Posterior cingulate gyrus (tissue), 11 donors: ENCODE measurements at places on chromosomes 2 and 18.
A peak's percentile ranks its signal among the peaks of the same experiment; 100 is the strongest.

- DNase-seq, result no peak
These were observed 34.7 kb downstream of the INPP4A start for GRCh38 chr2:98479371-98479770.

DNA sequence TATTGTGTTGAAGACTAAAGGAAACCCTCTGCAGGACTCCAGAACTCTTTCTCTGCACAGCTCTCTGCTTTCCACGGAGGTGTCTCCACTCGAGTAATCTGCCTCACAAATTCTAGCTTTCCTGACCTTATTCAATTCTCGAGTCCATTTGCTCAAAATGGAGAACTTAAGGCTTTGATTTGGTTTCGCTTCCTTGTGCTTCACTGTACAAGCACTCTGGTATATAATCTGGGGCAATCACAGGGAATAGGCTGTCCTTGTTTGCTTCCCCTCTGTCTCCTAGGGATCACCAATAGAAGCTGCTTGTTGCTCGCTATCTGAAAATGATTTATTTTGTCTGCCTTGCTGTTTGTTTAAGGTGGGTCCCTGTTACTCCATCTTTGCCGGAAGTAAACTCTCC, 129.1 kb upstream of the DOCK10 start:
- no peak for DNase-seq

GRCh38 chr2:121501031-121501430, 29.6 kb upstream of the RNU4ATAC start:
- DNase-seq, result no peak

DNA sequence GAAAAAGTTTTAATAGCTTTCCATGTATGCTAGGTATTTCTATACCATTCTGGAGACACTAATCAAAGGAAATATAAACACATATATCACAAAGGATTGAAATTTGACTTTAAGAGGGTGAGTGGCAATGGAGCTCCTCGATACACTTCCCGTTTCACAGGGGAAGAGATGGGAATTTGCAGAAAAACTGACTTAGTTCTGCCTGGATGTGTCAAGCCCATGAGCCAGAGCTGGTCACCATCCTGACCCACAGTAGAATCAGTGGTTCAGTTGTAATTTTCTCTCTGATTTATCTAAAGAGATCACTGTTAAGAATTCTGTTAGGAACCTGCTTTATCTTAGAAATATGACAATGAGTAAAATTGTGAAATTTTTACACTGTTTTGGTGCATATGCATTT, 34.2 kb downstream of the PLCL1 start:
- DNase-seq, result no peak

DNA sequence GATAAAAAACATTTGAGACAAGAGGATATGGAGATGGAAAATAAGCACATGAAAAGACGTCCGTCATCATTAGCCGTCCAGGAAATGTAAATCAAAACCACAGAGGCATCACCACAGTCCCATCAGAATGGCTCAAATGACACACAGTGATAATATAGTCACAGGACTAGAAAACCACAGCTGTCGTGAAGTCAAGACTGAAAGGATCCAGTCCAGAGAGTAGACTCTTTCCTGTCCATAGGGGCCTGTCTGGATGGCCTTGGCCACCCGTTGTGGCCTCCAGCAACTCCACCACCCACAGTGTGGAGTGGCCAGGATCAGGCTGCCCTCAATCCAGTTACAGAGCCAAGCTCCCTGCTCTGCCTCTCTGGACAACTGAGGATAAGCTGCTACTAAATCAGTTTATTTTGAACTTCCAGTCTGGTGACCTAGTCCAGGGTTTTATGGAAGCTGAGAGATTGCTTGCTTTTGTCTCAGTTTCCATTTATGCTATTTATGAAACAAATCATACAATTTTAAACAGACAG, 60.4 kb downstream of the RHOB start:
- no peak for DNase-seq

DNA sequence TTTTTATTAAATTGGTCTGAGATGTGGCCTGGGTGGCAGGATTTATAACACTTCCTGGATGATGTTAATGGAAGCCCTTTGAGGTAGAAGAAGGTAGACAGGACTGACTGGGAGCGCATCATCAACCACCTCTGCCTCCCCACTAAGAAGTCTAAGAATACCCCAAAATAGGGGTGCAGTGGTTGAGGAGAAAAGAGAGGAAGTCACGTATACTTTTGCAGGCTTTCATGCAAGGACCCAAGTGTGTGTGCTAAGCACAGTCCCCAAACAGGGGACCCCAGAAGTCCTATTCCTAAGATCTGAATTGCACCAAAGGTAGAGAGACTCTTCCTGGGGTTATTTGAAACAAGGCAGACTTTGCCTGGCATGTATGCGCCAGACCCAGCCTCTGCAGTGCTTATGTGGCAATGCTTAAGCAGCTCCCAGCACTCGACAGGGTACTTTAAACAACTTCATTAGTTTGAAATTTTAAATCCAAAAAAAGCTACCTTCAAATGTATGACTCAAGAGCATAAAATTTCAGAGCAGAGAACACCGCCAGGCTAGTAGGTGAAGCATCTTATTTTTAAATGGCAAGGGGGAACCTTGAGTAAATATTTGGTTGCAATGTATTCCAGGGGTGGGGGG, 35.3 kb downstream of the BCL2 start:
- no peak for DNase-seq

DNA sequence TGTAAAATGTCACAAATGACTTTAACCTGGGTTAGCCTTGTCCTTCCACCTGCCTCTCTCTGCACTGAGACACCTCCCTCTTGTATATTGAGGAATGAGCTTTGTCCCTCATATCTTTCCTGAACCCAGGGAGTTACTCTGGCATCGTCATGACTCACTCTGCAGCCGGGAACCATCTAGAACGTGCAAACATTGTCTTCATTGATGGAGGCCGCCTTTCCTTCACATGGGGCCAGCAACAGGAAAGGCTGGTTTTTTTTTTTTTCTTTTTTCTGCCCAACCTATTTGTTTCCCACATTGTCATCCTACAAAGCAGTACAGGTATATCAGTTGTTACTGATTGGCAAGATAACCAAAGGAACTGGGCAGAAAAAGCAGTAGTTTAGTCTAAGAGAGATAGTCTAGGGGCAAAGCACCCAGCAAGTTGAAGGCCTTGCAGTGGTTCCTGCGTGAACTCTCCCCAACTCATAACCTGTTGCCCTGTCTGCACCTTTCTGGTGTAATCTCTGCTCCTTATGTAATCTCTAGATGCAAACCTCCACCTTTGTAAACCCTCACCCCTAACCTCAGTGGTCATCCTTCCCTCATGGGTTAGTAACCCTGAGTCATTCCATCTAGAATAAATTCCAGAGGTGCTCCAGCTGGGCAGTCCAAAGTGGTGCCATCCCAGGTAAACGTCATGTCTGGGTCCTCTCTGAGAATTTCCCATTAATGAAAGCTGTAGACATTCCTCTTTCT, 38.3 kb downstream of the SLC40A1 start:
- DNase-seq, result no peak

GRCh38 chr2:19574778-19575260, 216.4 kb upstream of the OSR1 start:
- DNase-seq, result no peak

GRCh38 chr2:231727621-231728020, 19.3 kb downstream of the PTMA start:
- no peak for DNase-seq

GRCh38 chr2:96157649-96158553, 12.7 kb upstream of the DUSP2 start:
- no peak for DNase-seq

- no peak for DNase-seq
These were observed 61.6 kb downstream of the POLR1A start for GRCh38 chr2:86044045-86044444.

DNA sequence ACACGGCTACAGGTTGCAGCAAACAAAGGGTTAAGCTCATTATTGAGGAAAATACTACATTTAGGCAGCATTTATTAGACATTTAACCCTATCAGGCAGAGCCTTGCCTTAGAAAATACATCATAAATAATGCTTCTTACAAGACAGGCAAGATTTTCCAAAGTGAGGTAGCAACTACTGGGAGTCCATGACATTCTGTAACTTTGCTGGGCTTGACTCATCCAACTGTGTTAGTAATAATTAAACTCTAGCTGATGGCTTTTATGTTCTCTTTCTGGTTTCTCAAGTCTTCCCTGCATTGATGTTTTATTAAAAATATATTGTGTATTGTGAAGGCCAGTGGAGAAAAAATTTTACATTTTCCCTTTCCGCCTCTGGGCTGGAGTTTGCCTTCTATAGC, 291.3 kb downstream of the AFF3 start:
- DNase-seq, result no peak

- no peak for DNase-seq
These were observed 384.3 kb upstream of the SYT4 start for GRCh38 chr18:43661570-43661969.

DNA sequence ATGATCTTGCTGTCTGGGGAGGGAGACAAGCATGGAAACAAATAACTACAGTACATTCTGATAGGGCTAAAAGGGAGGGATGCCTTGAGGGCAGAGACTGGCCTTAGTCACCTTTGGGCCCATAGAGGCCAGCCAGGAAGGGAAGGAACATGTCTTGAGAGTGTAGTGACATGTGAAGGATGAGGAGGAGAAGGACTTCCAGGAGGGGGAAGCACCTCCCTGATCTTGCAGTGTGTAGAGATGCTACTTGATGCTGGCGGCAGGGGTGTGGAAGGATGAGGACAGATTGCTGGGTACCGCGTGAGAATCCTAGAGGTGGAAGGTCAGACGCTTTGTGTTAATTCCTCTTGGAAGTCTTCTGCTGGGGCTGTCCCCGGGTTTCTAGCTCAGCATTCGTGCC, 13.1 kb downstream of the TET3 start:
- DNase-seq, result peak; percentile 15

- DNase-seq, result no peak
These were observed 13.6 kb upstream of the NARS1 start for GRCh38 chr18:57635003-57635822.

DNA sequence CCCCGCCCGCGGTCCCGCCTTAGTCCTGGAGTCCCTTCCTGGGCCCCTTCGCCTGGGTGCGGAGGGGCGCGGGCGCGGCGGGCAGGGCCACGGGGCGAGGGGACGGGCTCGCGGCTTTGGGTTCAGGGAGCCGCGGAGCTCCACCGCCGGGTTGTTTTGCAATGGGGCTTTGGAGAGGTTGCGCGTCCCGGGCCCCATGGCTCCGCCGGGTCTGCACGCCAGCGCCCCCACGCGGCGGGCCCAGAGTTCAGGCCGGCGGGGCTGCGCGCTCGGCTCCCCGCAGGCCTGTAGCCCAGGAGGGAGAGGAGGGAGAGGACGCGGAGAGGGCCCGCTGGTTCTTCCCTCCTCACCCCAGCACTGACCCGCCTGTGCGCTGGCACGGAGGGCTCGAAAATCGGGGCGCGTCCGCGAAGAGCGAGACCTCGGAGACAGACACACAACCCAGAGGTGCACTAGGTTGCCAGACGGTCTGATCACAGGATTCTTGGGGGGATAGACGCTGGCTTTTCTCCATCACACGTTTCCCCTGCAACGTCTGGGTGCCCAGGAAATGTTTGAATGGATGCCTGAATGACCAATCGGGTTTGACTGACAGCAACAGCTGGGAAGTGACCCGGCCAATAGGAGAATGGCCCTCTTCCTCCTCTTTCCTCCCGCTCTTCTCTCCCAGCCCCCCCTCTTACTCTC, 4.9 kb upstream of the SIX2 start:
- no peak for DNase-seq

GRCh38 chr2:143823876-143824275, 694.7 kb downstream of the ARHGAP15 start:
- no peak for DNase-seq

DNA sequence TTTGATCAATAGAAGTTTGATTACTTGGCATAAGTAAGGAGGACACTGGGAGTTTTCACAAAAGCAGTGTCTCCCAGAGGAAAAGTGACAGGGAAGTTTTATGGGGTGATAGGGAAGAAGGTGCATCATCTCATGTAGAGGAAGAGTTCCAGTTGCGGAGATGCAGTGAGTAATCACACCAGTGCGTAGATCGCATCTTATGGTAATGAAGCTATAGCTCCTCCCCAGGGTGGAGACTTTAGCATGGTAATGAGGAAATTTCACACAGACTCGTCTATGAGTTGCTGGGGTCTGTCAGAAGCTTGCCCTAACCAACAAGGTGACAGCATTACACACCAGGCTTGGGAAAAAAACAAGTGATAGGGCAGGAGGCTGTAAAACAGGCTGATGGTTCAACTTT, 49.0 kb downstream of the KYNU start:
- no peak for DNase-seq

DNA sequence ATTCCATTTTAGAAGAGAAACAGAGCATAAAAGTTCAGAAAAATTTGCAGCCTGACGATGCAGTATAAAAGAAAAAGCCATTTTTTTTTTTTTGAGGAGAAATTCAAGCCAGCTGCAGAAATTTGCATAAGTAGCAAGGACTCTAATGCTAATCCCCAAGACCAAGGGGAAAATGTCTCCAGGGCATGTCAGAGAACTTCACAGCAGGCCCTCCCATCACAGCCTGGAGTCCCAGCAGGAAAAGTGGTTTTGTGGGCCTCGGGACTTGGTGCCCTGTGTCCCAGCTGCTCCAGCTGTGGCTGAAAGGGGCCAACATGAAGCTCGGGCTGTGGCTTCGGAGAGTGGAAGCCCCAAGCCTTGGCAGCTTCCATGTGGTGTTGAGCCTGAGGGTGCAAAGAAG, 325.3 kb upstream of the HNMT start:
- no peak for DNase-seq

DNA sequence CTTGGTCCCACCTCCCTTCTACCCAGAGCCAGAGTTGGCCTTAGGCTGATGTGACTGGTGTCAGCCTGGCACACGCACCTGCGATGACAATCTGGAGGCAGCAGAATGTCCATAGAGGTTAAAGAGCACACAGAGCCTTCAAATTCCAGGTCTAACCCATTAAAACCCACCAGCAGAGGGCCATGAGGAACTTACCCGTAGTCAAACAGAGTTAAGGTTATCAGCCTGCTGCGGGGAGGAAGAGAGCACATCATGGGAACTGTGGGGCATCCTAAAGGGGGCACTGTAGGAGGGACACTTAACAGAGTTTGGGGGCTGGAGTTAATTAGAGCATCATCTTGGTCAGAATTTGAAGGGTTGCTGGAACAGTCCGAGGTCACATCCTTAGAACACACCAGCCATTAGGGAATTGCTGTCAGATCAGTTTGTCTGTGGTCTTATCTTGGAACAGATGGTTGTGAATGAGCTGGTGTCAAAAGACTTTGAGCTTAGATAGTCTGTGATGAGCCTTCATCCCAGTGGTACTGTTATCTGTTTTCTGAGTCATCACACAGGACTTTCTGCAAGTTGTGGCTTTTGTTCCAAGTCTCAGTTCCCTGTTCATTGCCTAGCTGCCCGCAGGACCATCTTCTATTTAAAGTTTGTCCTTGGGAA, 248.6 kb downstream of the LOXHD1 start:
- DNase-seq, result no peak
